ENCODE measurements at places on chromosomes 13 and 19.

- DNase-seq, result no peak
Observed at GRCh38 chr19:16676101-16676798, 15.3 kb downstream of the TMEM38A start.

DNA sequence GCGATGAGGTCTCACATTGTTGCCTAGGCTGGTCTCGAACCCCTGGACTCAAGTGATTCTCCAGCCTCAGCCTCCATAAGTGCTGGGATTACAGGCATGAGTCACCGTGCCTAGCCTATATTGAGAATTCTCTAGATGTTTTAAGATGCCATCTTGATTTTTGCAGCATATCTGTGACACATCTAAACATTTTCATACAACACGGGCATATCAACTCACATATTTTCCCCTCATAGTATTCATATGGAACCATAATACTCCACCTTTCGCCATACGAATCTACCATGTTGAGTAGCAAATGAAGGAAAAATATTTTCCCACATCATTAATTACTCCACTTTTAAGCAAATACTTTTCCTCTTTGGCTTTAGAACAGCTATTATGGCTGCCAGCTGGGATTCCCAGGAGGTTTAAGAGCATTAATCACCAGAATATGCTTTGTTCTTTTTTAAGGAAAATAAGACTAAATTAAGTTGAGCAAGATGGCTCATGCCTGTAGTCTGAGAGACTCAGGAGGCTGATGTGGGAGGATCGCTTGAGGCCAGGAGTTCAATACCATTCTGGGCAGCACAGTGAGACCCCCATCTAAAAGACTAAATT, 56.9 kb upstream of the GTF2F2 start:
- no peak for DNase-seq

DNA sequence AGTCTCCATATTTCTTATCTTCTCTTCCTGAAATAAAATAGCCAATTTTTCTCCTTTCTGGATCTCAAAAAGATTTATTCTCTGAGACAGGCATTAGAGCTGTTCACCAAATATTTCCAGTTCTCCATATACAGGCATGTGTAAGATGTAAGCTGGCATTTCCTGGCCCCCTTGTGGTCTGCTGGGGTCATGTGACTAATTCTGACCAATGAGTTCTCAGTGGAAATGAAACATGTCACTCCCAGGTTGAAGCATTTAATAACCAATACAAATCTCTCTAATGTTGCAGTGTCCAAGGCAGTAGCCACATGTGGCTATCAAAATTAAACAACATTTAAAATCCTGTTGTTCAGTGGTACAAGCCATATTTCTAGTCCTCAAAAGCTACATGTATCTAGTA, 14.8 kb upstream of the CACNA1A start:
- DNase-seq, result no peak

- DNase-seq, result peak; percentile 28
Observed at GRCh38 chr19:1945899-1946298, 4.9 kb downstream of the CSNK1G2 start.

DNA sequence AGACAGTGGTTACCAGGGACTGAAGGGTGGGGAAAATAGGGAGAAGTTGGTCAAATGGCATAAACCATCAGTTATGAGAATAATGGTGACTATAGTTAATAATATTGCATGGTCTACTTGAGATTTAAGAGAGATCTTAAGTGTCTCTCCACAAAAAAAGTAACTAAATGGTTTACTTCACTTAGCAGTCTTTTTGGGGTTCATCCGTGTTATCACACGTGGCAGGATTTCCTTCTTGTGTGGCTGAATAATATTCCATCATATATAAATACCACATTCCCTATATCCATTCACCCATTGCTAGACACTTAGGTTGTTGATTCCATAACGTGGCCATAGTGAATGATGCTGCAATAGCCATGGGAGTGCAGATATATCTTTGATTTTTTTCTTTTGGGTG, 967.0 kb downstream of the UQCRFS1 start:
- no peak for DNase-seq

DNA sequence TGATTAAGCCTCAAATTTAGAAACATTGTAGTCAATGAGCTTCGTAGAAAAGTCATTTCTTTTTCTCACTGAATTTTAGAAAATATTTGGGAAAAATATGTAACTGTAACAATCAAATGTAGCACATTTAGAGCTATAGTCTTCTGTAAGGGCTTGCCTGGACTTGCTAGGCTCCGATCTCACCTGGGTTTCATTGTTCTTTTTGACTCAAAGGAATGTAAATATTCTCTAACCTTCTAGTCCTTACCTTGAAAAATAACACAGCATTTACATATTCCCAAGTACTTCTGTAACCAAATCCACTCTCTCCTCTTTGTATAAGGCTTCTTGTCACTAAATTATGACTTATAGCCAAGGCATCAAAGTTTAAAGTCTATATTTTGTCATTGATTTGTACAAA, 2.9 kb upstream of the UFM1 start:
- DNase-seq, result no peak

DNA sequence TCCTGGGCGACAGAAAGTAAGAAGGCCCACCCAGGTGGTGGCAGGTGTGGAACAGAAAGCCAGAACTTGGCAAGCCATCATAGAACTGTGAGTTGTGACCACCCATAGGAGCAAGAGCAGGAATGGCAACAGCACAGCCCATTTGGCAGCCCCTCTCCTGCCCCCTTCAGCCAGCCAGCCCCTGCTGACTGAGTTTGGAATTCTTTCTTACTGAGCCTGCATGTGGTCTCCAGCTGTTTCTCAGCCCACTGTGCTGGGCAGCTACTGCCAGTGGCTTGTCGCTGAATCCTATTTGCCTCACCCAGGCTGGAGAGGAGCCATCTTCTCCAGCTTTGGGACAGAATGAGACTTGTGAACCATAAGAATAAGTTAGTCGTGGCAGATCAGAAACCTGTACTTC, 28.3 kb downstream of the CNMD start:
- no peak for DNase-seq

GRCh38 chr19:5157186-5157585, 183.4 kb downstream of the PTPRS start:
- DNase-seq, result no peak

GRCh38 chr13:105920370-105920769, 615.1 kb downstream of the EFNB2 start:
- no peak for DNase-seq

DNA sequence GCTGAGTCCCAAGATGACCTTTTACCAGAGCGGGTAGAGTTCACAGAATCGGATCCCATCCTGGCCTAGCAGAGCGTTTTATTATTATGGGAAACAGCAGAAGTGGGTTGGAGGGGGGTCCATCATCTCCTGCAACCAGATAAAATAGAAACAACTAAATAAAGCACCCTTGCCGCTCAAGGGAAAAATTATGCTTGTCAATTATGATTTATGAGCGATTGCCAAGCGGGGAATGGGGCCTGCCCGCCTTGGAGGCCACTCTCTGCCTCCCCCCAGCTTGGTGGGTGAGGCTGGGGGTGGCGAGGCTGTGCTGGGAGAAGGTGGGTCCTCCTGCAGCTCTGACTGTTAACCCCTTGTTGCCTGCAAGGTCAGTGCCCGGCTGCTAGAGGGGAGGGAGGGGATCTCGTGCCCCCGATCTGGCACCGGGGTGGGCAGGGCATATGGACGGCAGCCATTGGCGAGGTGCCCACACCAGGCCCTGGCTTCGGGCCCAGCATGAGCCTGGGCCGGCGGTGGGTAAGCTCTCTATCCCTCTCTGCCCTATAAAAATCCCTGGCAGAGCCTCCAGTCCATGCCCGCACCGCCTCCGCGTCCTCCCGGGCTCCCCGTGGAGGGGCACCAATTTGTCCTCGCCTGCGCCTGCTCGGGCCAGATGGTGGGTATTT, 129.1 kb downstream of the URI1 start:
- no peak for DNase-seq

- no peak for DNase-seq
Observed at GRCh38 chr13:30119476-30119875, 187.9 kb downstream of the KATNAL1 start.

GRCh38 chr19:13727798-13728197, 36.5 kb upstream of the MRI1 start:
- DNase-seq, result no peak

GRCh38 chr13:25912961-25913360, 138.9 kb downstream of the SHISA2 start:
- DNase-seq, result no peak

DNA sequence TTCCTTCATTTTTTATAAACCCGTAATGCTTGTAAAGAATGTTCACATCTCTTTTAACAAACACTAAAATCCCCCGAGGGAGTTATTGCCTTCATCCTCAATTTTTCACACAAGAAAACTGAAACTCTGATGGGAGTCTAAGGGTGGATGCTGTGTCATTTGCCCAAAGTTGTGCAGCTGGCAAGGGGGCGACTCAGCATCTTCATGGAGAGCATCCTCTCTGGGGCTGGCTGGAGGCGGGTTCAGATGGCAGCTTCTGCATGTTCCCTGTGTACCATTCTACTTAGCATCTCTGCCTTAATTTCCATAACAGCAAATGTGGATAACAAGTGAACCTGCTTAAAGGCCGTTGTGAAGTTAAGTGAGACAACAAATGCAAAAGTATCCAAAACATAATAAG, 256.4 kb downstream of the IRS2 start:
- DNase-seq, result no peak

DNA sequence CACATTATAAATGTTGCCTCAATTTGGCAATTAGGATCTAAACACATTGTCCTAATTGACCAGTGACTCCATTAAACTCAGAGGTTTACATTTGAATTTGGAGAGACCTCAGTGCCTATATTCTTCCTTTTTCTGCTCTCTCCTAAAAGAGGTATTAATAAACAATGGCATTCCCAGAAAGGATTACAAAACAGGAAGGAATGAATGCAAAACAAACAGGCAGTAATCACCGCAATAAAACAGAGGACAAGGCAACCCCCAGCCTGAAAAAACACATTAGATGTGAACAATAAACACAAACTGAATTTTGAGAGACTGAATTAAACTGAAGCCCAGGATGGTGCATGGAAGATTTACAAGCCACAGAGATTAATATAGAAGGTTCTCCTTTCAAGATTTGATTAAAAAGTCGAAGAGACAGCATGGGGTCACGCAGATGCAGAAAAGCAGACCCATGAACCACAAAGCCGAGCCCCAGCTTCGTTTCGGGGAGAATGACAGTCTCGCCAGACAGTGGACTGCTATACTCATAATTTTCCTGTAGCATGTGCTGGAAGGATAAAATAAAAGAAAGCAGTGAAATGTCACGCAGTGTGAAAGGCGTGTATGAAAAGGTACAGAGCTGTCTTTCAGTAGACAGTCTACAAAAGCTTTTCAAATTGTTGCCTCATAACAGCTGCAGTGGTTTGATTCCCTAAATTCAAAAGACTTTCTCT, 503.0 kb downstream of the LIG4 start:
- DNase-seq, result no peak

All from gastrocnemius medialis (tissue), 4 donors.